ENCODE measurements at places on chromosomes 2 and 18.

DNA sequence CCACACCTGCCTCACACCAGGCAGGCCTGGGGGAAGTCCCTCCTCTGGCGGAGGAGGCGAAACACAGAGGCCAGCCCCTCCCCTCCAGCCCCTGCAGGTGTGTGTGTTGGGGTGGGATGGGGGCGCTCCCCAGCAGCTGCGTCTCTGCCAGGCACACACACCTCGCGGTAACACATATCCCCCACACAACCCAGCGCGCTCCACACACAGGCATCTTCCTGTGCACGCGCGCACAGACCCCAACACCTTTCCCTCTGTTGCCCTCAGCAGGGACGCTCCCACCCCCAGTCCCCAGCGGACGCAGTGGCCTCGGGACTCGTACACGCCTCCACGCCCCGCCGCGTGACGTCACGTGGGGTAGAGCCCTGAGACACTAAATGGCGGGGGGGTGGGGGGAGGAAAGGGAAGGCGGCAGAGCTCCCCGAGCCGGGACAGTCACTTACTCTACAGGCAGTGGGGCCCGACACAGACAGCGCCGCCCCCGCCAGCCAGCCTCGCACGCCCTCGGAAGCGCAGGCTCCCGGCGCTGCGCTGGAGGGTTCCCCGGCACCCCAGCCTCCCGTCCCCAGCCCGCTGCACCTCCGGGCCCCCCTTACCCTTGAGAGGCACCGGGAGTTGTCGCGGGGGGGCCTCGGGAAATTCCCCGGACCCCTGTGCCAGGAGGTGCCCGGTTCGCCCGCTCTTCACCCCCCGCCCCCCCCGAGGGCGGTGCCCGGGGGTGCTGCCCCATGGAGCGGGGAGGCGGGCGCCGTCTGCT lies at the start of gene WNT10A:
Gene WNT10A (plus strand): TSS at position 751 of the 757 bp plus-strand sequence. CDS start 144 bp downstream, outside the sequence.
- no peak for DNase-seq

DNA sequence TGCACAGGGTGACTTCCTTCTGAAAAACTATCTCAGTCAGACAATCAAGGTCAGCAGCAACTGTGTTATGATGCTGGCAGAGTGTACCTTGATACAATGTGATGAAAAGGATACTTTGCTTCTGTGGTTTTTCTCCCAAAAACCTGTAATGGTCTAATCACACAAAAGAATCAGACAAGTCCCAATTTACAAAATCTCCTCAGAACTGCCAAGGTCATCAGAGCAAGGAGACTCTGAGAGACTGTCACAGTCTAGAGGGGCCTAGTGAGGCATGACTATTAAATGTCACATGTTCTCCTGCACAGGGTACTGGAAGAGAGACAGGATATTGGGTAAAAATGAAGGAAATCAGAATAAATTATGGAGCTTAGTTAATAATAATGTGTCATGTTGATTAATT lies 185.4 kb downstream of the ST6GAL2 start:
- DNase-seq: no peak

- DNase-seq: no peak
Observed at GRCh38 chr2:118842661-118843482, 4.6 kb downstream of the EN1 start.

GRCh38 chr18:36406805-36407204 lies 109.3 kb downstream of the FHOD3 start:
- no peak for DNase-seq

Measured in AG10803 (cell line).